ENCODE measurements at places on chromosomes 3 and 15.

- peak; percentile 49 for DNase-seq
Observed at GRCh38 chr3:43531835-43532234, 90.0 kb downstream of the ANO10 start.

GRCh38 chr15:87602371-87602770 is 654.2 kb downstream of the NTRK3 start:
- DNase-seq: no peak

GRCh38 chr3:123298903-123299302 is 97.2 kb downstream of the SEC22A start:
- no peak for DNase-seq

DNA sequence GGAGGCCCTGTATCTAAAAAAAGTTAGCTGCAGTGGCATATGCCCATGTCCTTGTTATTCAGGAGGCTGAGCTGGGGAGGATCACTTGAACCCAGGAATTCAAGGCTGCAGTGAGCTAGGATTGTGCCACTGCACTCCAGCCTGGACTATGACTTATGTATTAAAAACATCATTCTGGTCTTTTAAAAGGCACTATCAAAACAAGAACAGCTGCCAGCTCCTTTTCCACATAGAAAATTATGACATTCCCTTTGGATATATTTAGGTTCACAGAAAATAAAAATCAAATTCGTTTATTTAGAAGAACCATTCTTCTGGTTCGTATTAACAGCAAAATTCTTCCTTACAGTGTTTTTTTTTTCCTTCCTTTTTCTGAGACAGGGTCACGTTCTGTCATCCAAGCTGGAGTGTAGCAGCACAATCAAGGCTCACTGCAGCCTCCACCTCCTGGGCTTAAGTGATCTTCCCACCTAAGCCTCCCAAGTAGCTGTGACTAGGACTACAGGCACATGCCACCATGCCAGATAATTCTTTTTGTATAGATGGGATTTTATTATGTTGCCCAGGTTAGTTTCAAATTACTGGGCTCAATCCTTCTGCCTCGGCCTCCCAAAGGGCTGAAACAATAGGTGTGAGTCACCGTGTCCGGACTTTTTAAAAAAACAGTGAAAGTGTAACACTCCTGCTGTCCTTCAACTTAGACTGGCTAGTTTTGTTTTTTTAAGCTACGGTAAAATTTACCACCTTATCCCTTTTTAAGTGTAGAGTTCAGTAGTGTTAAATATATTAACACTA is 13.9 kb downstream of the ICE2 start:
- DNase-seq: no peak

DNA sequence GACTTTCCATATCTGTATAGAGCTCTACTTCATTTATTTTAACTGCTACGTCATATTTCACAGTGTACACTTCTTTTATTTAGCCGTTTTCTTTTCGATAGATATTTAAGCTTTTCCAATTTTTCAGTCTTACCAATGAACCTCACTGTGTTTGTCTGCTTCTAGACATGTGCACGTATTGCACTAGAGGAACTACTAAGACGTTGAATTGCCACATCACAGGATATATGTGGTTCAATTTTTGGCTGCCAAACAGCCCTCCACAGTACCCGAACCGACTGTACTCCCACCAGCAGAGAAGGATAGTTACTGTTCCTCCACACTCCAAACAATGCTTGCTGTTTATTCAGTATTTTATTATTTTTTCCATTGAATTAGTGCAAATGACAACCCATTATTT is 2.0 kb downstream of the NR1I2 start:
- DNase-seq: no peak

GRCh38 chr3:44106756-44107155 is 134.9 kb upstream of the TOPAZ1 start:
- DNase-seq: no peak

GRCh38 chr3:196620161-196620604 is 19.3 kb upstream of the NRROS start:
- DNase-seq: no peak

DNA sequence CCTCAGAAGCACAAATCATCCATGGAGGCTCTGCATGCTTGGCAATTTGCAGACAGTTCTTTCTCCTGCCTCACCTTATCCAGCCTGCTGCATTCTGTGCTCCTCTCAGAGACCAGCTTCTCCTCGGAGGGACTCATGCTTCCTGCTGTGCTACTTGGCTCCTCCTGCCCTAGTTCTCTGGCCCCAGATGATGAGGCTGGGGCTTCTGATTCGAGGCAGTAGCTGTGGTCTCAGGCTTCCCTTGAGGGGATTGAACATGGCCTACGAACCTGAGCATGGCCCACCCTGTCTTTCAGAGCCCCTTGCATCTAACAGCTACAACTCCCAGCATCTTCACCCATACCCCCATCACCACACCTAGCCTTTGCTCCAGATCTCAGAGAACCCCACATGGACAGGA is 6.7 kb downstream of the VIPR1 start:
- DNase-seq: no peak

GRCh38 chr3:49276475-49277382 is at the start of gene C3orf62:
Gene C3orf62, minus strand, starts transcription at chr3:49277232. Its CDS starts 360 bp downstream, at chr3:49276872.
- DNase-seq: no peak

- no peak for DNase-seq
Observed at GRCh38 chr3:134260987-134261386, 10.3 kb upstream of the RYK start.

DNA sequence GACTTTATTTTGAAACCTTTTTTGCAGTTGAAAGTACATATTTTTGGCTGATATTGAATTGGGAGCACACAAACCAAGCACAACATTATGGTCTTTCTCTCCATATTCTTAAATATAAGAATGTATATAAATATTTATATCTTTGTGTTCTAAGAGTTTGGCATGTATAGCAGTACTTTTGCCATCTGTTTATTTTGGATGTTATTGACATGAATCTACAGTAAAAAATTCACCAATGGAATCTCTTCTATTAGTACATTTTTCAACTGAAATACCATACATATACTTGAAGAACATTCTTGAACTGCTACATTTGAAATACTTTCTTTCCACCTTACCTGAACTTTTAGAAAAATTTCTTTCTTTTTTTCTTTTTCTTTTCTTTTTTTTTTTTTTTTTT is 109.2 kb upstream of the STRIT1 start:
- no peak for DNase-seq

- no peak for DNase-seq
Observed at GRCh38 chr15:55362641-55363040, 43.6 kb downstream of the PIGB start.
